ENCODE measurements at places on chromosomes 1 and 21.

DNA sequence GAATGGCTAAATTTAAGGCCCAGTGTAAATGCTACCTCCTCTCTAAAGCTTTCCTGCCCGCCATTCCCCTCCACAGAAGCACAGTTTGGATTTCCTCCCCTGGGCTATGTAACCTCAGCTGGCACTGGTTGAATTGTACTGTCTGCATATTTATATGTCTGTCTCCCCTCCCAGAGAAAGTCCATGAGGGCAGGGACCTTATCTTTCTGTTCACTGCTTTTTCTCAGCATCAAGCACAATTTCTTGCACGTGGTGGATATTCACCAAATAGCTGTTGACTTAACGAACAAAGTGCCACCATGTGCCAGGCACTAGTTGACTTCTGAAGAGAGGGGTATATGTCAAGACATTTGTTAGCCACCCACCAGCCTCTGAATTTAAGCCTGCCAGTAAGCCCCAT lies 9.5 kb upstream of the PDIK1L start:
- DNase-seq, result no peak

DNA sequence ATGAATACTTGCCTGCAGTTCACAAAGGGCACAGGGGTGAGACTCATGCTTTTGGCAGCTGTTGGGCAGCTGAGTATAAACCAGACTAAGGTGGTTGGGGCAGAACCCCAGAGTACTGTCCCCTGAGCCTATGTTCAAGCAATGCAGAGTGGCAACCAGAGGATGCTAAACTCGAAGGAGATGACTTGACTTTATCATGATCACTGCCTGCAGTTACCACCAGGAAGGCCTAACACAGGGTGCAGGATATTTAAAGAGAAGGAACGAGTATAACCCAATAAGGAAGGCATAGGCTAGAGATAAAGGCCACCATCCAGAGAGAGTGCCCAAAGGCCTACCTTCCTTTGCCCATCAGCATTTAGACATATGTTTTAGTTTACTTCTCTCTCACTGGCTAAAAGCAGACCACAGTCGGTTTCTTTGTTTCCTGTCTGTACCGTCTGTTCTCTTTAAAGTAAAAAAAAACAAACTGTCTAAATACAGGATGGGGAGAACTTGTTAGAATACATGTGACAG lies 83.3 kb downstream of the MPZL1 start:
- DNase-seq, result no peak

DNA sequence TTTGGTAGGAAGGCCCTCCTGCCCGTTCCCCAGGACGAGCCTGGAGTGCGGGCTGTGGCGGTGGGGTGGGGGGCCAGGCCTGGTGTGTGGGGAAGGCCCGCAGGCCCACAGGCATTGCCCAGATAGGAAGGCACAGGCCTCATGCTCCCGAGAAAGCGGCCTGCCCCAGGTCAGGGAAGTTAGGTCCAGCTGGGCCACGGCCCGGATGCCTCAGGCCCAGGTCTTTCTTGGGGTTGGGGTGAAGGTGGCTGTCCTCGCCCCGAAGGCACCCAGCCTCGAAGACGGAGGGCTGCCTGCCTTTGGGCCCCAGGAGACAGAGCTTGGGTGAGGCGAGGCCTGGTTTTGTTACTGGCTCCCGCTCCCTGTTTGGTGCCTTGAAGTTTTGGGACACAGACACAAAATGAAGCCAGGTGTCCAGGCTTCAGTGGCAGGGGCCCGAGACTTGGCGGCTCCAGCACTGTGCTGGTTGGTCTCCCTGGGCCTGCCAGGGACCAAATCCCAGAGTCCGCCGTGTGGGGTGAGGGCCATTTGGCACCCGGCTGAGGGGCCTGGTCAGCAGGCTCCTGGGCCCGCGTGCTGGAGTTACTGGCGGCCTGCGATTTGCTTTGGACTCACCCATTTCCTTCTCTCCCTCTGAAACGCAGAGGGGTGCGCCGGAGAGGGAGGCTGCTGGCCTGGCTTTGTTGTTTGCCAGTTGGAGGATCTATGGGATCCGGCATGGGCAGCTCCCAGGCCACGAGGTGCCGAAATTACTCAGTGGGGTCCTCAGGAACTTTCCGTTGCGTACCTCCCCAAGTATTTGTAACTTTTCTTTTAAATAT lies 2.0 kb downstream of the SKI start:
- DNase-seq, result no peak

DNA sequence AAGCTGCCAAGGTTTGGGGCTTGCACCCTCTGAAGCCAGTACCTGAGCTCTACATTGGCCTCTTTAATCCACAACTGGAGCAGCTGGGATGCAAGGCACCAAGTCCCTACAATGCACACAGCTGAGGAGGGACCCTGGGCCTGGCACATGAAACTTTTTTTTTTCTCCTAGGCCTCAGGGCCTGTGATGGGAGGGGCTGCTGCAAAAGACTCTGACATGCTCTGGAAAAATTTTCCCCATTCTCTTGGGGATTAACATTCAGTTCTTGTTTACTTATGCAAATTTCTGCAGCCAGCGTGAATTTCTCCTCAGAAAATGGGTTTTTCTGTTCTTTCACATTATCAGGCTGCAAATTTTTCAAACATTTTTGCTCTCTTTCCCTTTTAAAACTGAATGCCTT lies 1072.2 kb downstream of the BRINP3 start:
- DNase-seq, result no peak

DNA sequence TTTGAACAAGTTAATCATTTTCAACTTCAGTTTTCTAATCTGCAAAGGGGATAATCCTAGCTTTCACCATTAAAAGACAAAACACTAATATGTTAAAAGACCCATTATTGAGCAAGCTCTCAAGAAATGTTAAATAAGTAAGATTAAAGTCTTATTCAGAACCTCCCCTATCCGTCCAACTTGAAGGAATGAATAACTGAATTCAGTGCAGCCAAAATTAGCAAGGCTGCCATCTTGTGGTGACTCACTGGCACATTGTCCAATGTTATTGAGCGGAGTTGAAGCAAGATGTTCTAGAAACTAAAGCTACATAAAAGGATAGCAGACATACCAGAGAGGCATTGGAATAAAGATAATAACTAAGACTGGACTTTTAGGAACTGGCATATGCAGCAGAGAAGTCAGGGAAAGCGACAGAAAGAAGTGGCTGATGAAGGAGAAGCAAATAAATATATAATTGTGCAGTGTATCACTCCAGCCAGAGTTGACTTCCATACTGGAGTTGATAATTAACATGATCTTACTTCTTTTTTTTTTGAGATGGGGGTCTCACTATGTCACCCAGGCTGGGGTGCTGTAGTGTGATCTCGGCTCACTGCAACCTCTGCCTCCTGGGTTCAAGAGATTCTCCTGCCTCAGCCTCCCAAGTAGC lies 8.2 kb upstream of the CAP1 start:
- peak; percentile 36 for DNase-seq

- no peak for DNase-seq
These were observed 5.3 kb downstream of the KTI12 start for GRCh38 chr1:52028328-52028727.

- DNase-seq, result no peak
These were observed 210.6 kb downstream of the DNM3 start for GRCh38 chr1:172051898-172052297.

GRCh38 chr21:31683029-31683428 lies 23.5 kb downstream of the SOD1 start:
- DNase-seq, result no peak

GRCh38 chr1:219959540-219960203 lies 31.3 kb upstream of the SLC30A10 start:
- DNase-seq, result no peak

DNA sequence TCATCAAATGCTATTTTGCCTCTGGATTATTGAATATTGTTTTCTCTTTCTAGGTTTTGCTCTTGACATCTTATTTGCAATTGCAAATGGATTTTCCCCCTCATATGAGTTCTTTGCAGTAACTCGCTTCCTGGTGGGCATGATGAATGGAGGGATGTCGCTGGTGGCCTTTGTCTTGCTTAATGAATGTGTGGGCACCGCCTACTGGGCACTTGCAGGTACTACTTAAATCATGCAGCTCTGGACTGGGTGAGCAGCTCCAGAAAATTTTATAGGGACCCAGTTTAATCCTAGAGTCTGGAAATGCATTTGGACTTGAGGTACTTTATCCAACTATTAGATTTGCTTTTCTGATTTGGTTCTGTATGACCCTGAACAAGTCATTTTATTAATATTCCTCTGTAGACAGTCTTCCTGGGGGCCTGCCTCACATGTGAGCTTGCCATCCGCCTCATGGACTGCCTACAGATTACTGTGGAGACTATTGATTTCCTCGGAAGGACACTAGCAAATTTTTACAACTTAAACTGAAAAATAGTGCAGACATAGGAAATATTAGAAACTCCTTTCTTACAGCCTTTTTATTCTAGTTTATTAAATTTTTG lies 44.5 kb downstream of the SLC22A15 start:
- DNase-seq, result no peak

- no peak for DNase-seq
These were observed 7.2 kb upstream of the CCDC185 start for GRCh38 chr1:223386013-223386412.

- DNase-seq, result no peak
These were observed 5.3 kb upstream of the DPT start for GRCh38 chr1:168734271-168734670.

DNA sequence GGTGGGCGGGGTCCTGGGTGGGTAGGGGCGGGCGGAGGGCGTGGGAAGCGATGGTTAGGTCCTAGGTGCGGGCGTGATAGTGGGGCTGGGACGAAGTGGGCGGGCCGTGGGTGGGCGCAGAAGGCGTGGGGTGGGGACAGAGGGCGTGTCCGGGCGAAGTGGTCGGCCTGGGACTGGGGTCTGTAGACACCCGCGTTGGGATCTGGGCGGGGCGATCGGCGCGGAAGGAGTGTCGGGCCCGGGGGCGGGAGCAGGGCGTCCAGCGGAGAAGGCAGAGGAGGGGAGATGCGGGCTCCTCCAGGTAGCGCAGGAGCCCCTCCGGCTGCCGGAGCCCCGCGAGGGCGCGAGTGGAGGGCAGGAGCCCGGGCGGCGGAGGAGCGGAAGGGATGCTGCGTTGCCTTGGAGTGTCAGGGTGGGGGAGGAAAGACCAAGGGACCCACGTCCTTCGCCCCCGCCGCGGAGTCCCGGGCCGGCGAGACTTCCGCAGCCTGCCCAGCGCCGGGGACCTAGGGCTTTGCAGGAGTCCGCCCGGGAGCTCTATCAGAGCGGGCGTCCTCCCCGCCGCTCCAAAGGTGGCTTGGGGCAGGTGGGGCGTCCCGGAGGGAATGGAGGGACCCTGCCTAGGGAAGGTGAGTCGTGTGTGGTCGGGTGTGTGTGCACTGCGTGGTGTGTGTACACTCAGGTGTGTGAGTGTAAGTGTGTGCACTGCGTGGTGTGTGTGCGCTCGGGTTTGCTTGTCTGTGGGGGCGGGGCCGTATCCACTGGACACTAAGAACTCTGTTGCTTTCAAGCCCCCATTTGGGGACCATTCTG lies 27.0 kb upstream of the PRSS38 start:
- peak; percentile 52 for DNase-seq

DNA sequence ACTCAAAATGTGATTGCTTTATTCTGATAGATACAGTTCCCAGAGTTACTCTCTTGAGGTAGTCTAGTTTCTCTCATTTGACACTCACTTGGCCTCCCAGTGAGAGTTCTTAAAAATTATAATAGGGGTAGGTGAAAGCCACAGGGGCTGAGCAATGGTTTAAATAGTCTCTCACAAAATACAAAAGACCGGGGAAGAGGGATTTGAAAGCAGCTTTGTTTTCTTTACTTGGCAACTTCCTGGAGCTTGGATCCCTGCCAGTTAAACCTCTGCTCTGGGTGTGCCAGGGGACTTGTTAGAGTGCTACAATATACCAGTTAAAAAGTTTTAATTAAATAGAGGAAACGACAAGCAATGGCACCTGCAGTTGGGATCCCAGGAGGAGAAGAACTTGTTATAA lies 31.7 kb downstream of the OR13G1 start:
- no peak for DNase-seq

DNA sequence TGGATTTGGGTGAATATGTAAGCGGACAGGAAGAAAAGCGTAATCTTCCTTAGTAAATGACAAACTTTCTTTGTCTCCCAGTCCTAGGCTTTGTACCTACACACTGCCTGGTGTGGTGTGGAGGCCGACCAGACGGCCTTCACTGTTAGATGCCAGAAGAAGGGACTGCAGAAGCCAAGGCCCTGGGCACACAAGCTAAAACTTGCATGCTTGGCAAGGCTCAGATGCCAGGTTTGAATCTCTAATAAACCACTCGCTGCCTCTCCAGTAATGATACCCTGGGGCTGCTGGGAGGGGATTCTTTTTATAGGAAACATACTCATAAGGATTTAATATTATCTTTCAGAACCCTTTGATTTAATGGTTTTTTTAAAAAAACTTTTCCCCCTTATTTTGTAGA lies 263.8 kb downstream of the PTPRC start:
- peak; percentile 52 for DNase-seq

DNA sequence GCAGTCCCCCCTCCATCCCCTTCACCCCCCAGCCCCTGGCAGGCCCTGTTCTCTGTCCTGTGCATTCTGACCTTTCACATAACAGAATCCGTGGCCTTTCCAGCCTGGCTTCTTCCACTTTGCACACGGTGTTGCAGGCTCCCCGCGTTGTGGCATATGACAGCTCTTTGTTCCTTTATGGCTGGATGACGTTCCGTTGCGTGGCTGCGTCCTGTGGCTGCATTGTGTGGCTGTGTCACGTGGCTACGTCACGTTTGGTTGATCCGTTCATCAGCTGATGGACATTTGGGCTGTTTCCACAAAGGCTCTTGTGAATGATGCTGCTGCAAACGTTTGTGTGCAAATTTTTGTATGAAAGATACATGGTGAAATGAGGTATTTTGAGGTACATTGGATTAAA lies 53.3 kb downstream of the PDE9A start:
- no peak for DNase-seq

- DNase-seq, result no peak
These were observed 13.2 kb upstream of the IGSF3 start for GRCh38 chr1:116680752-116681151.

DNA sequence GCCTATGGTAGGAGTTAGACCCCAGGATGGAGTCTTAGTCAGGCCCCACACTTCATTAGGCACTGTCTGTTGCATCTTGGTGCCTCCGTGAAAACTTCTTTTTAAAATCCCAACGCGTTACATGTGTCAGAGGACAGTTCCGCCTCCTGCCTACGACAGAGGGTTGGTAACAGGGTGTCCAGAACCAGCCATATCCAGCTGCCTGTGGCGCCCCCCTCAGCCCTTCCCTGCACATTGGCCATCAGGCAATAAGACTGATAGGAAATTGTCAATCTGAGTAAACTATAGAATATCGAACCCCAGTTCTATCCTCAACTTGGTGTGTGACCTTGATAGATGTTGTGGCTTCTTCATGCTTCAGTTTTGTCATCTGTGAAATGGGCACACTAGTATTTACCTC lies 108.6 kb upstream of the CSF3R start:
- DNase-seq, result no peak

DNA sequence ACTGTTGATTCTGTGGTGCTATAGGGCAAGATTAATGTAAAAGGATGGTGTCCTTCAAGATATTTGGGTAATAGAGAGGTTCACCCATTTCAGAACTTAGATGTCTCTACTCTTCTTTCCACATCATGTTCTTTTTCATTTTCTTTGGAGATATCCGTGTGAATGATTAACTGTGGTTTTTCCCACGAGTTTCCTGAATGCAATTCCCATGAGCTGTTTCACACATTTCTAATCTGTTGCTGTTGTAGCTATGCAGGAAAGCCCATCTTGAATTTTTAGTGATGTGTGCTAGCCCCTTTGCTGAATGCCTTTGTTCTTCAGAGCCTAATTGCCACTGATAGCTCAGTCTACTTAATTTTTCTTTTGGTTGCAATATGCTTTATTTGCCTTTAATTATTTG lies 27.6 kb downstream of the SNX27 start:
- DNase-seq, result no peak
